ENCODE measurements at places on chromosomes 13 and 19.
A peak's percentile ranks its signal among the peaks of the same experiment; 100 is the strongest.

DNA sequence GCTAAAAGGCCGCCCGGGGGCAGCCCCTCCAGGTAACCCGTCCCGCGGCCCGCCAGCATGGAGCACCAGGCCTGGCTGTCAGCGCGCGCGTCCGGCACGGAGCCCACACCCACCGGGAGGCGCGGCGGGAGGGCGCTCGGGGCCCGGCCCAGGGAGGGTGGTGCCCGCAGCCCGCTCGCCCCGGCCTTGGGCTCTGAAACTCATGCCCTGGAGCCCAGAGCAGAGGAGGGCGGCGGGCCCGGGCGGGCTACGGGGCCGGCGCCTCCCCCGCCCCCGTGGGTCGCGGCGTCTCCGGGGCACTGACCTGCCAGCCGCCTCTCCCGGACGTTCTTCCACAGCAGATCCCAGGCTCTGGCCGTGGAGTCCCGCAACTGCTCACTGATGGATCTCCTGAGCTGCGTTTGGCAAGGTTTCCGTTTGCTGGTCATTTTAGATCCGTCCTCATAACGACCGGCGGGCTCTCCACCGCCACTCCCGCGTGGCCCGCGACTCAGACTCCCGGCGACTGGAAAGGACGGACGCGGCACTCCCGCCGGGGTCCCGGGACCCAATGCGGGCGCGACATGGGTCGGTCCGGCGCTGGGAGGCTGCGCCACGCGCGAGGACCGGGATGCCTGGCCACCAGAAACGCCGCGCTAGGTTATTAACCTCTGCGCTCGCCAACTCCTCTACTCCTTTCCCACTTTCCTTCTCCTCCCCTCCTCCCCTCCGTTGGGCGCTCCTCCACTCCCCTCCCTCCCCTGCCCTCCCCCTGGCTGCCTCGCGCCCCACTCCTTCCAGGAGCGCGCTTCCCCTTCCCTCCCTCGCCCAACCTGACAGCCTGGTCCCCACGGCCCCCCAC lies 64.7 kb upstream of the STARD13 start:
- DNase-seq, result no peak

- DNase-seq, result no peak
Measured at GRCh38 chr13:32881777-32882145, 134.5 kb upstream of the KL start.

- DNase-seq, result no peak
Measured at GRCh38 chr19:33649627-33650305, 28.0 kb downstream of the CHST8 start.

- no peak for DNase-seq
Measured at GRCh38 chr13:88752041-88752440, 1080.9 kb downstream of the SLITRK5 start.

- DNase-seq, result peak; percentile 32
Measured at GRCh38 chr19:32233885-32234284, 111.5 kb upstream of the ZNF507 start.

DNA sequence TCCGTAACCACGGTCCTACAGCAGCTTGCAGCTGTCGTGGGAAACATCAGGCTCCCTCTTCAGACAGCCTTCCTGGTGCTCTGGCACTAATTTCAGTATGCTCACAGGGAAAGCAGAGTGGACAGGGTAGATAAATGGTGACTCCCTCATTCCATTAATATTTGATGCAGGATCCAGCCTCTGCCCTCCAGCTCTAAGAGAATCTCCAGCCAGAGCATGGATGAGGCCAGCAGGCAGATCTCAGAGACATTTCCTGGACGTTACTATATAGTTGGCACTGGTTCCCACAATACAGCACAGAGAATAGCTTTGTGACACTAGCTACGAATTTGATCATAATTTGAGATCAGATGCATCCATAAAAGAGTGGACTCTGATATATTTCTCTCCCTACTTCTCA lies 341.4 kb downstream of the LIG4 start:
- DNase-seq, result no peak

- no peak for DNase-seq
Measured at GRCh38 chr19:40692212-40692551, 1.7 kb upstream of the NUMBL start.

DNA sequence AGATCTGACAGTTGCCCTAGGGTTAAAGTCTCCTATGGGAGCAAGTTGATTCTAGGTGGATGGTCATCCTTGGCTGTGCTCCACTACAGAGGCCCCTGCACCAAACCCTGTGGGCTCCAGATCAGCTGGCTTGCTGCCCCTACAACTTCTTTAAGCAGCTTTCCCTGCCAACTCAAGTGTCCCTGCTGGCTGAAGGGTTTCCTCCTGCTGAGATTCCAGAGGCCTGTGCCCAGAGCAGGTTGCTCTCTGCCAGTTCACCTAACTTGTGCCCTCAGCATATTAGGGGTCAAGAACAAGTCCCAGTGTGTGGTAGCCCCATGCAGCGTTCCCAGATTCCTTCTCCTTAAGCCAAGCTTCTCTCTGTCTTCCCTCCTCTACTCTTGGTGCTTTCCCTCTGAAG lies 85.6 kb downstream of the ZMYM2 start:
- DNase-seq, result no peak

DNA sequence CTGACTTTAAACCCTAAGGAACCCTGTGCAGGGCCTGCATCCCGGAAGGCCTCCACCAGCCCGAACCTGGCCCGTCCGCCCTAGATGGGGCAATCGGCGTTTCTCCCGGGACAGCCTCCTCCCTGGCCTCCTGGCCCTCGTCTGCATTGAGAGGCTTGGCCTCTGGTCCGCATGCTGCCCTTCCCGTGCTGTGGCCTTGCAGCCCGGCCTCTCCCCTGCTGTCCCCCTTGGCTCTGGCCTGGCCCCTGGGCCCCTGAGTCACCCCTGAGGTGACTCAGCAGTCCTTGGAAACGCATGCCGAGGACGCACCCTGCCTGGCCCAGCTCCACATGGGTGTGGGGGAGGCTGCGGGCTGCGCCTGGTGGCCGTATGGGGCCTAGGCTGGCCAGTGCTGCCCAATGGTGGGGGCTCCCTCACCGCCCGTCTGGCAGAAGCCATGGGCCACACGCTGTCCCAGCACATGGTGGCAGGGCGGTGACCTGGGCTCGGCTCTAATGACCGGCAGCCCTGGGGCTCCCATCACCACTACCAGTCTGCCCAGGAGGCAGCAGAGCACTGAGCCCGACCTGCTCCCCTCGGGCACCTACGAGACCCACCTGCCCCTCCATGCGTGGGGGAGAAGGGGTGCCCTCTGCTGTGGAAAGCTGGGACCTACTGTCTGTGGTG lies 25.7 kb downstream of the SH3GL1 start:
- no peak for DNase-seq

- DNase-seq, result no peak
Measured at GRCh38 chr13:89401264-89401675, 1730.1 kb downstream of the SLITRK5 start.

GRCh38 chr13:63944911-63945310 lies 2529.3 kb upstream of the PCDH20 start:
- DNase-seq, result no peak

DNA sequence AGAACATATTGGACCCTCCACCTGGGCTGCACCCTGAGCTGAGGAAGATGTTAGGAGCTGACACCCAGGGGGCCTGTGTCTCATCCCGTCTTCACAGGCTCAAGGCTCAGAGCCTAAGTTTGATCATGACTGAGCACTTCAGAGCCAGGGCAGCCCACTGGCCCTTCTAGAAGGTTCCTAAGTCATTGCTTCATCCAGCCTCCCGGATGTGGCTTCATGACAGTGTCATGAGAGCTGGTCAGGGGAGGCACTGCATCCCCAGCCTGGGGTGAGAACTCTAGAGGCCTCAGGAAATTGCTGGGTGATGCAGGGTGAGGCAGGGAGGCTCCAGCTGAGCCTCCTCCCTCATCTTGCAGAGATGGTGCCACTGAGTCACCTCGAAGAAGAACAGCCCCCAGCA lies 24.9 kb upstream of the PIK3R2 start:
- DNase-seq, result no peak

- no peak for DNase-seq
Measured at GRCh38 chr19:10338940-10339339, 484 bp downstream of the ICAM3 start.

All from cerebellum (tissue), 4 donors.